ENCODE measurements at places on chromosomes 7 and 10.

DNA sequence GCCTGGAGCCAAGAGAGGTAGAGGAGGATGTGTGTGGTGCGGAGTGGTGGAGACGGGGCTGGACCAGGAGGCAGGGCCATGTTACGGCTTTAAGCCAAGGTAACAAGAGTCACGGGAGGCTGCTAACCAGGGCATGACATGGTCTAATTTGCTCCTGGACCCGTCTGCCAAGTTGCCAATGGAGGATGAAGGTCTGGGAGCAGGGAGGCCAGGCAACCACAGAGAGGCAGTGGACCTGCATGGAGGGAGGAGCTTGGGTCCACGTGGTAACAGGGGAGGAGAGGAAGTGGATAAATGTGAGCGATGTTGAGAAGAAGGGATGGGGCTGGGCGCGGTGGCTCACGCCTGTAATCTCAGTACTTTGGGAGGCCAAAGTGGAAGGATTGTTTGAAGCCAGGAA is 31.0 kb downstream of the SRRM3 start:
- no peak for DNase-seq

DNA sequence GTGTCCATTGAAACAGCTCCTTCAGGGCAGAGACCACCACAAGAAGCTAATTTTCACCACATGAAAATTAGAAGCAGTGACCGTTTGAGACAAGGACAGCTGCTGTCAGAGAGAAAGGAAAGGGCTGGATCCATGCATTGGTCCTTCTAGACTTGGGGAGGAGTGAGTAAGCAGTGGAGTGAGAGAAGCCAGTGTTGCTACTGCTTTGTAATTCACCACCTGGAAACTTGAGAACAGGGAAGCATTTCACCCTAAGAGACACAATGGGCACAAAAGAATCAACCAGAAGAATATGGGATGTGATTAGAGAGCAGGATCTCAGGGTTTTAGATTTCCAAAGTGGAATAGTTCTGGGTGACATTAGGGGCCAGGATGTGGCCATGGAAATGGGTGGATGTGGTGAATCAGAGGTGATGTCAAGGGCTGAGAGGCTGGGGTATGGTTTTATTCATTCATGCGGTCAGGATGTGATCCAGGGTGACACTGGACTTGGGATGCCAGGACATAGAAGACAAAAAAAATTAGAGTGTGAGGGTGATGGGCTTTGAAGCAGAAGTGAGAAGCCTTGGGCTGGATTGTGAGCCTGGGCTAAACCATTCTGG is 61.6 kb downstream of the DENND11 start:
- DNase-seq = no peak

- DNase-seq = no peak
Observed at GRCh38 chr7:7556852-7557251, 9.8 kb upstream of the MIOS start.

- no peak for DNase-seq
Observed at GRCh38 chr10:70981171-70981836, 92.9 kb upstream of the PCBD1 start.

DNA sequence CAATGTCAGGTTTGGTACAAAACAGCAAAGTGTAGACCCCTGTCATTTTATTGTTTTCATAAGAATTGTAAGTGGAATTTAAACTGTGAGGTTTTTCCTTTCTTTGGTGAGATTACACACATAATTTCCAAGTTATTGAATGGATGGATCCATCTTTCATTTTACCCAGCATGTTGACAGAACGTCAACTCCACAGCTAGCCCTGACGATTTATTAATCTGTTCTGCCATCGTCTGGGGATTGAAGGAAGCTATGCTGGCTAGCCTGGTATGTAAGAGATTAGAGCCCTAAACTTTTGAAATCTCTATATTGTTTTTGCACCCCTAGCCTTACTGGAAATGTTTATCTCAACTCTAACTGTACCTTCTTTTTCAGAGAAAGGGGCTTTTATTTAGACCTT is 8.6 kb downstream of the WNT16 start:
- DNase-seq = no peak

- DNase-seq = no peak
Observed at GRCh38 chr7:130397758-130398073, 17.4 kb downstream of the CPA1 start.

DNA sequence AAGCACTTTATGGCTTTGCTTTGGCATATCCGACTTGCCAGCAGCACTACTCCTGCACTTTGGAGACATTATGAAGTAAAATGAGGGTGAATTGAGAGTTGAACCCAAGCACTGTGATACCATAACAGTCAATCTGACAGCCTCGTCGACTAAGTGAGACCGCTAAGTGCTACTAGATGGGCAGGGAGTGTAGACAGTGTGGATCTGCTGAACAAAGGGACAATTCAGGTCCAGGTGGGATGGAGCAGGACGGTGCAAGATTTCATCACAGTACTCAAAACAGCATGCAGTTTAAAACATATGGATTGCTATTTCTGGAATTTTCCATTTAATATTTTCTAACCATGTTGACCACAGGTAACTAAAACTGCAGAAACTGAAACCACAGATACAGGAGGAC is 20.8 kb upstream of the PRTFDC1 start:
- DNase-seq = no peak

DNA sequence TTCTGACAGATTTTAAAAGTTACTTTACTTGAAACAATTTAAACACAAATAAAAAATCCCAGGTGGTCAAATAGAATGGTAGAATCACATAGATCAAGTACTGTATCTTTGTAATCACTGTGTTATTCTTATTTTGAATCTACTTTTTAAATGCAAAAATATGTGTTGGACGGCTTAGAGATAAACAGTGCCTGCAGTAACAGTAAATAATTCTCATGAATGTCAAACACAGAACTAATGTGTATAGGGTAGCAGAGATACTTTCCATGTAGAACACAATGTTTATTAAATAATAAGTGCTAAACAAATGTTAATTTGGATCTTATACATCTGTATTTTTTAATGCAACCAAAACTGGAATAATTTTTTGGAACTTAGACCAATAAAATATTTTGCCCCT is 1199.4 kb downstream of the SORCS1 start:
- DNase-seq = no peak

GRCh38 chr7:84058311-84059076 is 136.1 kb downstream of the SEMA3A start:
- DNase-seq = no peak

- DNase-seq = no peak
Observed at GRCh38 chr10:86127274-86127819, 239.2 kb downstream of the GRID1 start.

GRCh38 chr10:50360077-50360850 is 108.9 kb upstream of the ASAH2 start:
- no peak for DNase-seq

DNA sequence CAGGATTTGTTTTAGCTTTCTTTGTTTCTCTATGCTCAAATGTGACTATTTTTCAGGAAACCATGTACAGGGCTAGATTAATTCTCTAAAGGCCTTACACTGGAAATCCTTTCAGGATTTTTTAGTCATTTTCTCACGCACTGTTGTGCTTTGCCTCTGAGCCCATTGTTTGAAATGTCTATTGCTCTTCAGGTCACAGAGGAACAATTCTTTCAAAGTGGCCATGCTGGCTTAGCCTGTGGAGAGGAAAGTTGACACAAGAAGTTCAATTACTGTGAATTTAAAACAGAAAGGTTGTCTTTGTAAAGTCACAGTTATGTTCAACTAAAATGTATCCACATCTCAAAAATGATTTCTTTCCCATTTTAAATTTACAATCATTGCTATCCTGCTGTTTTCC is 1071.7 kb upstream of the POT1 start:
- DNase-seq = no peak

- DNase-seq = no peak
Observed at GRCh38 chr7:28799619-28800018, 158.5 kb downstream of the TRIL start.

Measured in stimulated activated CD4-positive, alpha-beta T cell treated with anti-CD3 and anti-CD28 coated beads, Interleukin-12 subunit alpha, Interleukin-12 subunit beta, amount 100 ng/mL, for 24 hours (primary cell).